CD8-positive, alpha-beta T cell (primary cell): ENCODE measurements at places on chromosomes 12 and 14.

DNA sequence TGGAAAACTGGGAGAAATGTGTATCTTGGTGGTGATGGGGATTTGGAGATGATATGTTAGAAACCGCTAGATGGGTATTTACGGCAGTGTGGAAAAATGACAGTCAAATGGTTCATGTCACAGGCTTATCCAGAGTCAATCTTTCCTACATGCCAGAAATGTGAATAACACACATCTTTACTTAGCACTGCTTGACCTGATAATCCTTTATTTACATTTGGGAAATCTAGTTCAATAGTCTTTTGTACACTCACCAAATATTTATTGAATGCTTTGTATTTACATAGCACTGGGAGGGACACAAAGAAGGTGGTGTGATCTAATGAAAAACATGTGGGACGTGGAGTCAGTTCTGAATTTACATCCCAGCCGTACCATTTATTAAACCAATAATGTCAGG lies 208.2 kb downstream of the DIO2 start:
- DNase-seq: no peak

DNA sequence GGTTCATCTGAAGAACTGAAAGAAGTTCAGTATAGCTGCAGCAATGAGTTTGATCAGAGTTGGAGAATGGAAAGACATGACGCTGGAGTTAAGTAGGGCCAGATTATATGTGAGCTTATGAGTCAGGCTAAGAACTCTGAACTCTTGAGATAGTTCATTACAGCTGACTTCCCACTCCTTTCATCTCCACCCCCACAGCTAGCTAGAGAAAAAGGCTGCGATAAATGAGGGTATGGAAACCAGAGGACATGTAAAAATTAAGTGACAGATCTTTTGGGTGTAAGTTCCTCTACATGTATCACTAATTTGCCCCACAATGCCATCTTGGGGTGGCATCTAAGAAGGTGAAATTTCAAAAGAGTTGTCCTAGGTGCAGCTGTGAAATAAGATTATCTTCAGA lies 28.6 kb downstream of the PYM1 start:
- DNase-seq: no peak

DNA sequence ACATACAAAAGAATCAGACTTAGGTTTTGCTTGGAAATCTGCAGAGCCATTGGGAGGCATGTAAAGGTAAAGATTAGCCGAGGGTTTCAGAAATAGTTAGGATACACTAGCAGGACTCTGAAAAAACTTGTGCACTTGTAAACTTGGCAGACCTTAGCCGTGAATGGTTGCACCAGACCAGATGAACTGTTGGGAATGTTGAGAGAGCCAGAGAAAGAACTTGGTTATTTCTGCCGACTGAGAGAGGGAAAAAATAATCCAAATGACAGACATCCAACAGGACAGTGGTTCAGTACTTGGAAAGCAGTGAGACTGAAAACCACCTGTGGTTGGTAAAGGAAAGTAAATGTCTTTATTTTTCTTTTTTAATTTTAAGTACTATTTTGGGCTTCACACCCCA lies 222.5 kb upstream of the DDHD1 start:
- DNase-seq: no peak

- DNase-seq: no peak
Observed at GRCh38 chr14:103125098-103126070, 2.1 kb downstream of the TNFAIP2 start.

DNA sequence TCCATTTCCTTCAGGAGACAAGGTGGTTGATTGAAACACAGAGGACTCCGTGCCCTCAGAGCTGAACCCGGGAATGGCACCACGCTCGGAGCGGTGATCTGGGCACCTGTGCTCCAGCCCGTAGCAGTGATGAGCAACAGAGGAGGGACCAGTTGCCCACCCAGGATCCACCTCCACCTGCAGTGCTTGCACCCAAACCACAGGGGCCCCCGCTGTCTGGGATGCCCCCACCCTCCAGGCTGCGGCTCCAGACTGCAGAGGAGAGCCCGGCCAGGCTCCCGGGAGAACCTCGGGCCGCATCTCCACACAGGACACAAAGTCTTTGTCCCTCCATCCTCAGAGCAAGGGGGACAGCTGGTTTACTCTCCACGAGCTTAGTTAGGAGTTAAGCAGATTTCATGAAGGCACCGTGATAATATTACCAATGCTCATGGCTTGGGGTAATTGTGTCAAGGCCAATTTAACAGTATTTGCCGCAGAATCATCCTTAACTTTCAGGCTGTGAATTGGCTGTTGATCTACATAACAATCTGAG lies 100.6 kb downstream of the TNFAIP2 start:
- no peak for DNase-seq

GRCh38 chr14:74648601-74649000 lies 36.6 kb upstream of the LTBP2 start:
- no peak for DNase-seq

- peak; percentile 84 for DNase-seq
Observed at GRCh38 chr12:69254046-69254445, 14.7 kb downstream of the CPSF6 start.

DNA sequence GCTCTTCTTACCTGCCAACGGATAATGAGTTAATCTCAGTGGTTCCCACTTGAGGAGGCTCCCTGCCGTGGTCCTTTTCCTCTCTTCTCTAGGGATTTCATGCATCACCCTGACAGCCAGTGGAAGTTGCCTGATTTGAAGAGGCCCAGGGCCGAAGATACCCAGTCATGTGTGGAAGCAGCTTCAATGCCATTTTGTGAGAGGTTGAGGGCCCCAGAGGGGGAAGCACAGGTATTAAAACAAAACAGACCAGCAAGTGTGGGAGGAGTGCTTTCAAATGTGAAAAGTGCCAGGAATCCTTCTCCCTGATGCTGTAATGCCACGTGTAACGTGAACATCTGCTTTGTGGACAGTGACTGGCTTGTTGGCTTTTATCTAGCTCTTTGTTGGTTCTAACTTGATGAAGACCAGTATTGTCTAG lies 1.5 kb downstream of the TCP11L2 start:
- DNase-seq: no peak

- DNase-seq: no peak
Observed at GRCh38 chr14:81311778-81312177, 88.3 kb downstream of the STON2 start.

GRCh38 chr14:66501592-66501991 lies 6.4 kb upstream of the GPHN start:
- no peak for DNase-seq

GRCh38 chr12:85626784-85627171 lies 209.4 kb downstream of the RASSF9 start:
- no peak for DNase-seq

DNA sequence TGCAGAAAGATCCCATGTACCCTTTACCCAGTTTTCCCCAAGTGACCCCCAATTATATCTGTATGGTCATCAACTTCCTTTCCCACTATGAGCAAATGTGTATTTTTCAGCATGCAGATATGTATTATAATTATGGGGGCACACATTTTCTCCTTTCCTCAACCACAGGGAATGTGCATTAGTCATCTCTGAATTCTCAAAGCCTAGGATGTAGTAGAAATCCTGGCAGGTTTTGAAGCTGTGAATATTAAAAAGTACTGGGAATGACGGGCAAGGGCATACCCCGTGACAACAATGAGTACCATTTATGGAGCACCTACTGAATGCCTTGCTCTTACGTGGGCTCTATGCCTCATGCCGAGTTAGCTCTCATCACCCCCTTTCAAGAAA lies 71.5 kb downstream of the VWF start:
- DNase-seq: no peak

- no peak for DNase-seq
Observed at GRCh38 chr14:24694680-24695079, 60.7 kb upstream of the GZMB start.

GRCh38 chr12:123063535-123063934 lies 83.1 kb downstream of the ARL6IP4 start:
- DNase-seq: no peak

DNA sequence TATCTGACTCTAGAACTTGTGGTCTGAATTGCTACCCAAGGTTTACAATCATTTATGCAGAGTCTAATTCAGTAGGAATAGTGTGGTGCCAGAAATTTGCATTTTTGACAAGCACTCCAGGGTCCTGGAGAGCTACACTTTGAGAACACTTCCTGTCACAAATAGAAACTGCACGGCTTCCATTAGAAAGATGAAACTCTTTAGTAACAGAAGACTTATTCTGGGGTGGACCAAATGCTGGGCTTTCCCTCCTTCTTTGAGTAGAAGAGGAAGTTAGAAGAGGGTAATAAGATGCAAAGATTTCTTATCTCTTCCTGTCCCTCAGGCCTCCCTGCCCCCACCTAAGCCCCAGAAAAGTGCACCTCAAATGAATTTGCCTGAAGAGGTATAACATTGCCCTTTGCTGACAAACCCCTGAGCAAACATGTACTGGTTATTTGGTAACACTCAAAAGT lies 28.4 kb downstream of the DGLUCY start:
- DNase-seq: peak; percentile 10

- no peak for DNase-seq
Observed at GRCh38 chr14:34003082-34003668, 52.3 kb upstream of the EGLN3 start.

- no peak for DNase-seq
Observed at GRCh38 chr14:84523746-84524145, 1006.2 kb upstream of the FLRT2 start.
